Kidney (tissue), 22 donors: ENCODE measurements at places on chromosomes 16 and 17. TPM values are rescaled to one million over a fixed set of nuclear protein-coding genes. Genes with fewer than 3 reads are reported as not detected.

Gene RGS11
- total RNA-seq, result 5.9 TPM

Gene EXOSC6
- 22.6 TPM for total RNA-seq

Gene LRRC36
- 2.6 TPM for total RNA-seq

Gene XAF1
- 35.3 TPM for total RNA-seq

Gene TANGO6
- total RNA-seq, result 20.6 TPM

Gene ACAP1
- 26.0 TPM for total RNA-seq

Gene MEFV
- total RNA-seq, result 4.1 TPM

Gene SLC13A5
- not detected for total RNA-seq

GRCh38 chr17:48439110-48439850 is 9.3 kb upstream of the SKAP1 start:
- DNase-seq, result no peak

DNA sequence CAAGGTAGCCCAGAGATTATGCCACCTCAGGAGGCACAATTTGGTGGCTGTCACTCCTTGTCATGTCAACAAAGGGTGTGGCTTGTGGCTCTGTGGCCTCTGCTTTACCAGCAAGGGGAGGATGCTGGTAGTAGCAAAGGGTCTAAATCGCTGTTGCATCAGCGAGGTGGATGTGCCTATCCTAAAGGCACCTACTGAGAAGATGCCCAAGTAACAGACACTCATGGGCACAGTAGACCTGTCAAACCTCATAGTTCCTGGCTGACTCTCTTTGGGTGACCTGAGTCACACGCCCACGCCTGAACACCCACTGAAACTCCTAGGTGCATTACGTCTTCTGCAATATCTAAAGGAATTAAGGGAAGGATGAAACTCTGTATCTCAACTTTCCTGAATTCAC is 139.5 kb downstream of the PRKCB start:
- DNase-seq, result no peak

DNA sequence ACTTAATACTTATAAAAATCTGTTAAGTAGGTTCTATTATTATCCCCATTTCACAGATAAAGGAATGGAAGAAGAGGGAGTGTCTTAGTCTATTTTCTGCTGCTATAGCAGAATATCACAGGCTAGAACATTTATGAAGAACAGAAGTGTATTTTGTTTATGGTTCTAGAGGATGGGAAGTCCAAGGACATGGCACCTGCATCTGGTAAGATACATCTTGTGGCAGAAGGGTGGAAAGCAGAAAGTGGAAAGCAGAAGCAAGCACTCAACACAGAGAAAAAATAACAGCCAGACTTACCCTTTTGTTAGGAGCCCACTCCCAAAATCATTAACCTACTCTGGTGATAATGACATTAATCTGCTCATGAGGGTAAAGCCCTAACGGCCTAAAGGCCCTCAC is 422.4 kb downstream of the NPIPA8 start:
- no peak for DNase-seq

DNA sequence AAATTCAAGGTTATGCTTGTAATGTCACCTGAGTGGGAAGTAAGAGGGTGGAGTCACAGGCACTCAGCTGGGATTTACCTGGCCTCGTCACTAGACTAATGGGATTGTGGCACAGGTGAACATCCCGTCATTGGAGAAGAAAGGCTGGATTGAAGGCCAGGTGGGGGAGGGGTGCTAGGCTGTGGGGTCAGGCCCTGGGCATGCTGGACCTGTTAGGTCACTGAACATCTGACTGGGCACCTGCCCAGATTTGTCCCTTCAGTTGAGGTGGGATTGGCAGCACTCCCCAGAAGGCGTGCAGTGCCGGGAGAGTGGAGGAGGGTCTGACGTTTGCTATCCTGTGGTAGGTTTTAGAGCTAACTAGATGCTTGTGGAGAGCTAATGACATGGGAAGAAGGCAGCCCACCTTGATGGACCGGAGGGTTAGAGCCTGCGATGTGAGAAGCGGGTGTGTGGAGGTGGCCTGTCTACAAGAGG is 161.5 kb upstream of the ZNF267 start:
- DNase-seq, result no peak

DNA sequence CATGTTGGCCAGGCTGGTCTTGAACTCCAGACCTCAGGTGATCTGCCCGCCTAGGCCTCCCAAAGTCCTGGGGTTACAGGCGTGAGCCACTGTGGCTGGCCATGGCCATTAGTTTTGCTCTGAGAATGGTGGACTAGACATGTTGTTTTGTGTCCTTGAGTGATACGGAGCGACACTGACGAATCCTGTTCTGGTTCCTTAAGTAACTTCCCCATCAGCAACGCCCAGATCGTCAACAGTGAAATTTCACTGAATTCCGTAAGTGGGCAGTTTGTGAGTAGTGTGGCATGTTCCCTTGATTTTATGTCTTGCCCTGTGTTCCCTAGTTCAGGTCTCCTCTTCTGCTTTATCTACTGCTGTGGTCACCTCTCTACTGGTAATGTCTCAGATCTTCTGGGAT is 67.4 kb downstream of the SNX29 start:
- DNase-seq, result no peak

- DNase-seq, result no peak
Measured at GRCh38 chr17:75536366-75536765, 10.9 kb downstream of the LLGL2 start.

DNA sequence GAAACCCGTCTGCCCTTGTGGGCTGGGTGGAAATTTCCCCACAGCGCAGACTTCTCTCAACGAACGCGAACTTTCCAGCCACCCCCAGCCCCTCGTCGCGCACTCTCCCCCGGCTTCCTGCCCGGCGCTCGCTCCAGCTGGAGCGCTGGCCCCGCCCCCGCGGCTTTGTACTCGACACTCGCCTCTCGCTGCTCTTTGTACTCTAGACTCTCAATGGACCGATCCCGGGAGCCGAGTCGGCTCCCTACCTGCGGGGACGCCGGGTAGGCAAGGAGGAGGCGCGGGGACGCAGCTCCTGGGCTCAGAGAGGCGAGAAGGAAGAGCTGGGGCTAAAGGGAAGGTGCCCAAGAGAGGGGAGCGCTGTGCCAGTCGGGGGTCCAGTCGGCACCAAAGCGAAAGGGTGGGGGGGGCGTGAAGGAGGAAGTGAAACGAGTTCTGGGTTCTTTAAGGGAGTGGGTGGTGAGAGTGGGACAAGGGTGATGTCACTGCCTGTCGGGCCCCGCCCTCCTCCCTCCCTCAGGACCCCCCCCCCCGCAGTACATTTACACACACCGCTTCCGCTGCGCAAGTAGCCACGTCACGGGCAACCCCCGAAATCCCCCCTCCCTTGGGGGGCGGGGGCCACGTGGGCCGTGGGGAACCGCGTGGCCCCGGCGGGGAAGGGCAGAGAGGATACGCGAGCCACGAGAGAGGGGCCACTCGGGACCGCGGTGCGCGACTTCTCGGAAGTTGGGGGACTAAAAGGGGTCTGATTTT is 9.7 kb downstream of the KDM6B start:
- peak; percentile 92 for DNase-seq

DNA sequence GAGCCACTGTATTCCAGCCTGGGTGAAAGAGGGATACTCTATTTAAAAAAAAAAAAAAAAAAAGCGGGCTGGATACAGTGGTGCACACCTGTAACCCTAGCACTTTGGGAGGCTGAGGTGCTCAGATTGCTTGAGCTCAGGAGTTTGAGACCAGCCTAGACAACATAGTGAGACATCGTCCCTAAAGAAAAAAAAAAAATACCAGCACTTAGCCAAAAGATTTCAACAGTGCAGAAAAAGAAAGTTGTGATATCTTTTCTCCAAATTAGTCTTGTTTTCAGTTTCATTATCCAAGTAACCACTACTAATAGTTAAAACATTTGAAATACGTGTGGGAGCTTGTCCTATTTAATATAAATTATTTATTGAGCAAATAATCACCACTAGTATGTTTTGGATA is 48.7 kb downstream of the TENT4B start:
- DNase-seq, result no peak

DNA sequence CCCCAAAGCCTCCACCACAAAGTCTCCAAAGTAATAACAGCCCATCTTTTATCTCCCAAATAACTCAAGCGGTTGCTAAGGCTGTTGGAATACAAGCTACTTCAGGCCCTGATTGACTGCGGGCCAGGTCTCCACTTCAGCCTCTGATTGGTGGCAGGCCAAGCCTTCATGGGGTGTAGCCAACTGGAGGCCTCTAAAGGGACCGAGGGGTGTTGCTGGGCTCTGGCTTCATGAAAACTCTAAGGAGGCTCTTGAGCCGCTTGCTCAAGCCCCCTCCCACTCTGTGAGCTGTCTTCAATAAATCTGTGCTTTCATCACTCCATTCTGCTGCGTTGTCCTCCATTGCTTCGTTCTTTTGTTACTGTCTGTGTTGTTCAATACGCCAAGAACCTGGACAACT is 487.2 kb downstream of the XYLT1 start:
- no peak for DNase-seq

GRCh38 chr17:64554028-64554637 is 47.4 kb downstream of the CEP95 start:
- no peak for DNase-seq

DNA sequence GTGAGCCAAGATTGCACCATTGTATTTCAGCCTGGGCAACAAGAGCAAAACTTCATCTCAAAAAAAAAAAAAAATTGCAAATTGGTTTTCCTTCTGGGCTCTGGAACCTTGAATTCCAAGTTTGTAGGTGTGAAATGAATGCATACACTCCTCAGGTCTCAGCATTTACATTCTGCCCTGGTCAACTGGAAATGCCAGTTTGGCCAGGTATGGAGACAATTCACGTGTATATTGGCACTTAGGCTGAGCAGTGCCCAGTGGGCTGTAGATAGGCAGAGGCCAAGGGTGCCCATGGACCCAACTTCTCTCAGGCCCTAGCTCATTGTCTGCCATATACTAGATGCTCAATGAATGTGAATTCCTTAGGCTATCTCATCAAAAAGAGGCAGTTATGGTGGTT is 15.7 kb downstream of the PDILT start:
- DNase-seq, result no peak

- DNase-seq, result peak; percentile 80
Measured at GRCh38 chr17:81902653-81903414, 796 bp downstream of the NPB start.

GRCh38 chr16:56866955-56867830 is 2.2 kb downstream of the SLC12A3 start:
- DNase-seq, result peak; percentile 85

- no peak for DNase-seq
Measured at GRCh38 chr17:81245665-81246342, 6.7 kb downstream of the NDUFAF8 start.

DNA sequence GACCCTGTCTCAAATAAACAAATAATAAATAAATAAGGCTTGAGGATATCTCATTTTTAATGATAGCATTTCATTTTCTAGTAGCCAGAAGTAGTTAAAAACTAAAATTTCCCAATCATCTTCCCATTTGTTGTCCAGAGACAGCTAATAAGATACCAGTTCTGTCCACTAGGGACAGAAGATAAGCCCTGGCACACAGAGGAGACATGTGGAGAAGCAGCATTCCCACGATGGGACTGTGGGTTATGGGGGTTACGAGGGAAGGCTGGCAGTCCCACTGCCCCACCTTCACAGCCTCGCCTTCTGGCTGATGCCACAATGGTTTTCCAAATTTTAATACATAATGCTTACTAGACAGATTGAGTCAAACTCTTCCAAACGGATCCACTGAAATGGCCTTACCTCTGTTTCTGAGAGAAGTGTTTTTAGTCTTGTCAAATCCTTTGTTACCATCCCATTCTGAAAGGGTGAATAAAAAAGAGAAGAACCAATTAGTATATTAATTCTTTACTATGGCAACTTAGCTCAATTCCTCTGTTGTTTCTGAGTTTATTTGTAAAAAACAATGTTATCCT is 44.2 kb downstream of the HELZ start:
- no peak for DNase-seq

GRCh38 chr16:1550069-1550468 is 16.6 kb downstream of the TMEM204 start:
- no peak for DNase-seq
